Astrocyte (in vitro differentiated cells and primary cell): ENCODE measurements at places on chromosomes 4 and X.

- peak; percentile 17 for DNase-seq
Measured at GRCh38 chr4:82721819-82722423, 76.7 kb downstream of the SCD5 start.

DNA sequence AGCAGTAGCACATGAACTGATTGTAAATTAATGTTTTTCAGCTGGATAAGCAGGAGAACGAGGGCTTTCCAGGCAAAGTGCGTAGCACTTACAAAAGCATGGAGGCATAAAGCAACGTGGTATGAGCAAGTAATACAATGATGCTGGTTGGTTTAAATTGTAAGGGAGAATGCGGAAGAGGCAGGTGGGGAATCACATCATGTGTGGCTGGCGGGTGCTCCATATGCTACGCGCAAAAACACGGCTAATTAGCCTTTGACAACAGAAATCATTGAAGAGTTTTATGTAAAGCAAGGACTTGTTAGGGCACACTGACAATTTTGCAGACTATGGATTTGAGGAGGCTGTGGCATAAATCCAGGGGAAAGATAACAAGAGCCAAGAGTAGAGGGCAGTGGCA, 14.6 kb downstream of the SYTL4 start:
- DNase-seq: no peak

DNA sequence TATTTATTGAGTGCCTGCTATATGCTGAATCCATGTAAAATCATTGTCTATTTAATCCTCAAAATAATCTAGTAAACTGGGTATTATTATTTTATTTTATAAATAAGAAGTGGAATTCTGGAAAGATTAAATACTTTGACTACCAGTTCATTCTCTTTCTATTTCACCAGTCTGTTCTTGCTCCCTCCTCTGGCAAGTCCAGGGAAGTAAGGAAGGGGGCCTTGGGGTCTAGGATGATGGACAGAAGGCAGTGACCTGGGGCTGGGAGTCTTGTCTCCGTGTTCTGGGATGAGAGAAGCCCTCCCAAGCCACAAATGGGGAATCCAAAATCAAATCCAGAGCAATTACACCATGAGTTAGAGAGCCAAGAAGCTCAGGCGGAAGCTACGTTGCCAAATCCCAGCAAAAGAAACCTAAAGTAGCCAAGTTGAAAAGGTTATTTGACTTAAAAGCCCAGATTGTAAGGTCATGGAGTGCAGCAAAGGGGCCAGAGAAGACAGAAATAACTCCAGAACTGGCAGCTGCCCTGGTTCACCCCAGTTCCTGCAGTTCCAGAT, 28.3 kb upstream of the PARM1 start:
- no peak for DNase-seq

- no peak for DNase-seq
Measured at GRCh38 chr4:102217775-102218355, 127.4 kb downstream of the SLC39A8 start.
